ENCODE measurements at places on chromosomes 11 and 22.

DNA sequence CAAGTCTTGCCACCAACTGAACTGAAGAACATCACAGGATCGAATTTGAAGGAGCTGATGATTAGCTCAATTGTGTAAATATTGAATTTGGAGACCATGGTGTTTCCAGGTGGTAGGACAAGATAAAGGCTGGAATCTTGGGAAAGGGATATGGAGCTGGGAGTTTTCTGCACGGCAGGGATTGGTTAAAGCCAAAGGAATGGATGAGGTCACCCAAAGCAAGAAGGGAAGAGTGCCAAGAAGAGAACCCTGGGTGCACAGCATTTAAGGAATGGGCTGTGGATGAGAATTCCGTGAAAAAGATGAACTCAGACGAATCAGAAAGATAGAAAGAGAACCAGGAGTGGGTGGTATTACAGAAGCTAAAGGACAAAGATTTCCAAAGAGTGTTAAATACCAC, 29.4 kb upstream of the RRAS2 start:
- DNase-seq, result no peak

GRCh38 chr11:114058026-114058706, 1.3 kb upstream of the ZBTB16 start:
- no peak for DNase-seq

- no peak for DNase-seq
These were observed 16.4 kb upstream of the JAM3 start for GRCh38 chr11:134052395-134052987.

- no peak for DNase-seq
These were observed 51.9 kb downstream of the CD44 start for GRCh38 chr11:35190804-35191348.

DNA sequence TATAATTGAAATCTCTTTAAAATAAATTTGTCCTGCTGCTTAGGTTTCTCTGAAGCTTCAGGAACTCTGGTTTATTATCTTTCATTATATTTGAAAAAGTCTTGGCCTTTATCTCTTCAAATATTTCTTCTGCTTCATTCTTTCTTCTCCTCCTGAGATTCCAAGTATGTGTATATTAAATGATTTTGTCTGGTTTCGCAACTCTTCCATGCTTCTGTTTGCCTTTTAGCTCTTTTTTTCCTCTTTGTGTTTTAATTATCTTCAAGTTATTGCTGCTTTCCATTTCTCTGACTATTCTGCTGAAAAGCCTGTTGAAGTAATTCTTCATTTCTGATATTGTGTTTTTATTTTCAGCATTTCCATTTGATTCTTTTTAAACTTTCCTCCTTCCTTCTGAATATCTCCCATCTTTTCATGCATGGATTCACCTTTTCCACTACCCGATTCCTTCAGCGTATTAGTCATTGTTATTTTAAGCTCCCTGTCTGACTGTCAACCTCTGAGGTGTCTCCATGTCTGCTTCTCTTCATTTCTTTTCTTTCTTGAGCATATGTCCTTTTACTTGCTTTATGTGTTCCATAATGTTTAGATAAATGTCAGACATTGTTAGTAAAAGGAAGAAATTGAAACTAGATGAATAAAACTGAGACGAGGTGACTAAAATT, 46.6 kb upstream of the CTSC start:
- no peak for DNase-seq

DNA sequence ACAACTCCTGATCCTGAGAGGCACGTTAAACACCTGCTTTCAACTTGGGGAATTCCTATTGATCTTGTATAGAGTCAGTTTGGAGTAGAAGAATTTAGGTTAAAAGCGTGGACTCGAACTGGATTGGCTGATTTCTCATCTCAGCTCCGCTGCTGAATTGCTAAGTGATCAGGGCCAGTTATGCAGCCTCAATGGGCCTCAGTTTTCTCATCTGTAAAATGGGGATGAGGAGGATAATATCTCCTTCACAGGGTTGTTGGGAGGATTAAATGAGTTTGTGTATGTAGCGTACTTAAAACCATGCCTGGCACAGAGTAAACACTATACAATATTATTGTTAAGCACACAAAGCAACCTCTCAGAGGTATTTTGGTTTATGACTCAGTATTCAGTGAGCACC, 53.2 kb upstream of the HEPHL1 start:
- no peak for DNase-seq

DNA sequence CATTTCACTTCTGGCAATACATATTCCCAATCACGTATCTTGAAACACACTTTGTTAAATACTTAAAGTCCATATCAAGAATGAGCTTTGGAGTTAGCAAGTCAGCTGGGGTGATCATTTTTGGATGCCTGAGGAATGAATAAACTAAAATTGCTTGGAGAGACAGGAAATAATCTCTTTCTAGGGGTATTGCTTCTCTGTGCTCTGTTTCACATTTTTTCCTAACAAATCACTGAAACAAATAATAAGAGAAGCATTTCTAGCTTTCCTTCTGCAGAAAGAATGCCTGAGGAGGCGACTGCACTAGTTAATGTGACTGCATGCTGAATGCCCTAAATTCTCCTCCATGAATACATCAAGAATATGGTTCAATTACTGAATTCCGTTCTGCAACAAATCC, 541.4 kb upstream of the CCDC90B start:
- no peak for DNase-seq

- no peak for DNase-seq
These were observed 293.8 kb downstream of the BRD1 start for GRCh38 chr22:49533886-49534285.

- no peak for DNase-seq
These were observed 6.0 kb downstream of the OR2AT4 start for GRCh38 chr11:75090671-75091177.

DNA sequence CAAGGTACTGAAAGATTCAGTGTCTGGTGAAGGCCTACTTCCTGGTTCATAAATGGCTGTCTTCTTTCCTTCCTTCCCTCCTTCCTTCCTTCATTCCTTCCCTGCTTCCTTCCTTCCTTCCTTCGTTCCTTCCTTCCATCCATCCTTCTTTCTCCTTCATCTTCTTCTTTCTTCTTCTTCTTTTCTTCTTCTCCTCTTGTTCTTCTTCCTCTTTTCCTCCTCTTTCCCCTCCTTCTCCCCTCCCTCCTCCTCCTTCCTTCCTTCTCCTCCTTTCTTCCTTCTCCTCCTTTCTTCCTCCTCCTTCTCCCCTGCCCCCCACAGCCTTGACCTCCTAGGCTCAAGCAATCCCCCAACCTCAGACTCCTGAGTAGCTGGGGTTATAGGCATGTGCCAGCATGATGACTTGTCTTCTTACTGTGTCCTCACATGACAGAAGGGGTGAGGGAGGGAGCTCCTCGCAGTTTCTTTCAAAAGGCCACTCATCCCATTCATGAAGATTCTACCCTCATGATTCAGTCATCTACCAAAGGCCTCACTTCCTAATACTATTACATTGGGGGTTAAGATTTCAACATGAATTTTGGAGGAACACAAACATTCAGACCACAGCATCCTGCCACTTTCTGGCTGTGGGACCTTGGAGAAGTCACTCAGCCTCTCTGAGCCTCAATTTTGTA, 22.6 kb upstream of the CCDC134 start:
- DNase-seq, result no peak

DNA sequence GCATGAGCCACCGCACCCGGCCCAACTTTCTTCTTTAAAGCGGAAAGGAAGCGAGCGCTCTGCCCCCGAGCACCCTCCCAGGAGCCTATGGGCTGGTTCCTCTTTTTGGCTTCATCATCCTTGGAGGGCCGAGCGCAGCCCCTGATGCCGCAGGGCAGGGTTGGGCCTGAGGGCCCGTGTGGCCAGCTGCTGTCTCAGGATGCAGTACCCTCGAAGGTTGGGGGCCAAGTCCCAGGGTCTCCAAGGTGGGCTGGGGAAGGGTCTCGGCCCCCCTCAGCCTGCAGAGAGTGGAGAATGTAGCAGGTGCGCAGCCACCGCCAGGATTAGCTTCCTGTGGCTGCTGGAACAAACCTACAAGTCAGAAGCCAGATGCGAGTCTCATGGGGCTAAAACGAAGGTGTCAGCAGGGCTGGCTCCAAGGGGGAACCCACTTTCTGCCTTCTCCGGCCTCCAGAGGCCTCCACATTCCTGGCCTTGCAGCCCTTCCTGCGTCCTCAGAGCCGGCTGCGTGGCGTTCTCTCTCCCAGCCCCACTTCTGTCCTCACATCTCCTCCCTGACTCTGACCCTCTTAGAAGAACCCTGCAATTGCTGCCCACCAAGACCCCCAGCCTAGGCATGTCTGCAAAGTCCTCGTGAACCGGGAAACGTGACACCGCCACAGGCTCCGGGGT, 2.9 kb downstream of the PANX2 start:
- no peak for DNase-seq

DNA sequence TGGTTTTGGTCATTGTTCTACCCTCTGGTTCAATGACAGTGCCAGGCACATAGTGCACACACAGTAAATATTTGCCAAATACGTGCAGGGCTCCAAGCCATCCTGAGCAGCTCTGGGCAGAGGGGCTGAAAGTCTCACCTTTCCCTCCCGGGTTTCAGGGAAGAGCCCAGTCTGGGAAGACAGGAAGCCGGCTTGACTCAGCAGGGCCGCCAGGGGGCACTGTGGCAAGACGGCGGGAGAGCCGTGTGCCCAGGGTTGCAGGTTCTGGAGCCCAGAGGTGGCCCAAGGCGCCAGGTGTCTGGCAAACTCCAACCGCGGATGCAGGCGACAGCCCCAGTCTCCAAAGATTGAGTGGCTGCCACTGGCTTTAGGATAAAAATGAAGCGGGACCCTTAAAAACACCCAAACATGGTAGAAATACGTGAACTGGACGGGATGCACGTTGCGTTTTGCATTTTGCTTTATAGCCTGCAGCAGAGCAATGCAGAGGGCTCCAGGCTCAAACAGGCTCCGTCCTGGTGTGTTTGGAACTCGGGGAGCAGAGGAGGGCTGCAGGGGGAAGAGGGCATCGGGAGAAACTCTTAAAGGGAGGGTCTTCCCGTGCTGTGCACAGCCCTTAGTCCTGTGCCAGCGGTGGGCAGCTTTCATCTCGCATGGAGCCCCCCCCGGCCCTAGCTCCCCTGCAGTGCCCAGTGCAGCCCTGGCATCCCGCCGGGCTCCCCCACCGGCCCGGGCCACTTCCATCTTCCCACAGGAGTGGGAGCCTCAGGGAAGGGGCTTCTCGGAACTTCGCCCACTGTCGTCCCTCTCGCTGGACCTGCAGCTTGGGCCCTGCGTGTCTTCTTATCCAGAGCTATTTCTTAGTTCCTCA, 10.7 kb downstream of the KRTAP5-5 start:
- DNase-seq, result no peak

DNA sequence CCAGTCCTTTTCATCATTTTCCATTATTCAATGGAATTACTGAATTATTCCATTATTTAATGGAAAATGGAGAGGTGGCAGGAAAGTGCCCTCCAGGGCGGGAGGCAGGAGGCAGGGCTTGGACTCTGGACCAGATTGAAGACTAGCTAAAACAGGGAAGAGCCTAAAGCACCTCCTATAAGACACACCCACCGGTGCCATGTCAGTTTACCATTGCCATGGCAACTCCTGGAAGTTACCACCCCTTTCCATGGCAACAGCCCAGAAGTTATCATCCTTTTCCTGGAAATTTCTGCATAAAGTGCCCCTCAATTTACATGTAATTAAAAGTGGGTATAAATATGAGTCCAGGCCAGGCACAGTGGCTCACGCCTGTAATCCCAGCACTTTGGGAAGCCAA, 443.7 kb downstream of the TBC1D22A start:
- DNase-seq, result no peak

GRCh38 chr11:119338318-119338890, 2.3 kb downstream of the C1QTNF5 start:
- DNase-seq, result no peak

DNA sequence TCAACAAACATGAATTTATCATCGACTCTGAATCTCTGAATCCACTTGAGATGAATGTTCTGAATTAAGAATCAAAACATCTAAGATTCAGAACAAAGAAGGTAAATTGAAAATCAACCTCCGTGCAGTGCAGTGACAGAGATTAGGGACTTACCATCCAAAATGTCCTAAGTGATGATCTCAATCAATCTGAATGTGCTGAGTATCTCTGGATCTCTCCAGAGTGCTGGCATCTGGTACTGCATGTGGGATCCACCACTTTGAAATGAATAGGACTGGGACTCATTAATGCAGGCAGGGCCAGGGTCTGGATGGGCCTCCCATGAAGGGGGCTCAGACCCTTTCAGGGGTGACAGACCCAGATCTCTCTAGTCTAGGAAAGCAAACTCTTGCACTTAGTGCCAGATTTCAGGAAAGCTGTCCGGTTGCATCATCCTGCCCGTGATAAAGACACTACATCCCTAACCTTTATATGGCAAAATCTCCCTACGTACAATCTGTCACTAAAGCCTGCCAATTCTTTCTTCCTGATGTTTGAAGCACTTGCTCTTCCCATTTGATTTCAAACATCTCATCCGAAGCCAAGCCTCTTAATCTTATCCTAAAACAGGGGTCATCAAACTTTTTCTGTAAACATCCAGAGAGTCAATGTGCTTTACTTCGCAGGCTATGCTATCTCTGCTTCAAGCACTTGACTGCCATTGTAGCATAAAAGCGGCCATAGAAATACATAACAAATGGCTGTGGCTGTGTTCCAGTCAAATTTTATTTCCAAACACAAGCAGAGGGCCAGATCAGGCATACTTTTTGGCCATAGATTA, 263.3 kb downstream of the LARGE1 start:
- DNase-seq, result no peak

DNA sequence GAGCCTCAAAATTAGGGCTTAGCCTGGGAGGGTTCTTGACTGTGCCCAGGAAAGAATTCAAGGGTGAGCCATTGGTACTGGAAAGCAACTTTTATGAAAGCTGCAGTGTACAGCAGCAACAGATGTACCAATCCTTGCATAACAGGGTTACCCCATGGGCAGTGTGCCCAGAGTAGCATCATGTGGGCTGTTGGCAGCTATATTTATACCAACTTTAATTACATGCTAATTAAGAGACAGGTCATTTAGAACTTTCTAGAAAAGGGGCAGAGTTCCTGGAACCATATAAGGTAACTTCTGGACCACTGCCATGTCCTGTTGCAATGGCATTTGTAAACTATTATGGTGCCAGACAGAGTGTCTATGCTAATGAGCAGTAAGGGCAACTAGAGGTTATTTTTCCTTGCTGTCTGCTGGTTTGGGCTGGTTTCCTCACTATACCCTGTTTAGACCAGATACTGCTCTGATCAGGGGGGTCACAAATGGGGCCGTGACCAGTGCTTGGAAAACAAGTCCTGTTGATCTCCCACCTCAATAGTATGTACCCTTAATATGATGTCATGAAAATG, 1120.5 kb upstream of the RAG2 start:
- no peak for DNase-seq

DNA sequence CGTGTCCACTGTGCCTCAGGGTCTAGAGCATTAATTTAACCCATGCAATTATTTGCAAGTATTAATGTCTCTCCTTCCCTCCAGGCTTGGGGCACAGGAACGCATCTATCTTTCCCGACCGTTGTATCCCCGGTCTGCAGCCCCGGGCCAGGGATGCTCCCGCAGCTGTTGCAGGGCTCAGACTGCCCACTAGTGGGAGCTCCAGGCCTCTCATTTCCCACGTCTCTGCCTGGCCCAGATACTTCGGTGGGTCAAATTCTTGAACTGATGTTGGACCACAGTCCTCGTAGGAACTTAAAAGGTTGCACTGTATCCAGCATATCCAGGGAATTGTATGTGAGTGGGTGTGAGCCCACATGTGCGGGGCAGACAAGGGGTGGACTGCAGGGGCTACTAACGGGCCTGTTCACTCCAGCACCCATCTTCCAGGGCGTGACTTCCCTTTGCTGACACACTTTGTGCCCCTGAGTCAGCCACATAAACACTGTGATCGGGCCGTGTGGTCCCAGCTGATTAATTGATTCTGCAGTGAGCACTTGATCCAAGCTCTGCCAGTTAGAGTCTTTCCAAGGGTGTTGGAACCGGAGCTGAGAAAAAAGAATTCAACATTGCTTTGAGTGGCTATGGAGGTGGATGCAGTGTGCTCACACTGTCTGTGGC, 451.3 kb downstream of the TBC1D22A start:
- DNase-seq, result no peak

- DNase-seq, result no peak
These were observed 2.9 kb upstream of the BID start for GRCh38 chr22:17777005-17777716.

Data from activated gamma-delta T cell (primary cell).